ENCODE measurements at places on chromosomes 2 and 18.

GRCh38 chr2:1691366-1691765 lies 52.9 kb downstream of the PXDN start:
- DNase-seq, result no peak

GRCh38 chr2:1004398-1004797 lies 53.7 kb downstream of the SNTG2 start:
- no peak for DNase-seq

DNA sequence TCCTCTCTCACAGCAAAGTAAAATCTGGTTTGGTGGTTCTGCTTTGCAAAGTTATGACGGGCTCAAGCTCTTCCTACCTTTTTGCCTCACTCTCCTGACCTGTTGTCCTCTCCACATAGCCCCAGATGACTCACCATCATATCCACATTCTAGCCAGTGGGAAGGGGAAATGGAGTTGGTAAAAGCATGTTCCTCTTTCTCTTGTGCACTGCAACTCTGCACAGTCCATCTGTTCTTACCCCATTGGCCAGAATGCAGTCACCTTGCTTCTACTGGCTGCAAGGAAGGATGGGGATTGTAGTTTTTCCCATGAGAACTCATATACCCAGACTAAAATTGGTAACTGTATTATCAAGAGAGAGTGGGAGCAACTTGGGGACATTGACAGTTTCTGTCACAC lies 50.4 kb upstream of the SMIM21 start:
- no peak for DNase-seq

GRCh38 chr2:219045937-219046550 lies 4.7 kb upstream of the CFAP65 start:
- DNase-seq, result peak; percentile 27

GRCh38 chr2:127067620-127068350 lies 39.2 kb downstream of the BIN1 start:
- DNase-seq, result peak; percentile 85

DNA sequence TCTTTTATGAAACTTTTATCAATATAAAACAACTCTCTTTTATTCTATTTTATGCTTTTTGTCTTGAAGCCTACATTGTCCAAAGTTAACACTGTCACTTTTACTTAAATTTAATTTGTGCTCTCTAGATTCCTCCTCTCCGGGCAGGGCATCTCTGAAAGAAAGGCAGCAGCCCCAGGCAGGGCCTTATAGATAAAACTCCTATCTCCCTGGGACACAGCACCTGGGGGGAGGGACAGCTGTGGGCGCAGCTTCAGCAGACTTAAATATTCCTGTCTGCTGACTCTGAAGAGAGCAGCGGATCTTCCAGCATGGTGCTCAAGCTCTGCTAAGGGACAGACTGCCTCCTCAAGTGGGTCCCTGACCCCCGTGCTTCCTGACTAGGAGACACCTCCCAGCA lies 447.7 kb upstream of the FANCL start:
- no peak for DNase-seq

DNA sequence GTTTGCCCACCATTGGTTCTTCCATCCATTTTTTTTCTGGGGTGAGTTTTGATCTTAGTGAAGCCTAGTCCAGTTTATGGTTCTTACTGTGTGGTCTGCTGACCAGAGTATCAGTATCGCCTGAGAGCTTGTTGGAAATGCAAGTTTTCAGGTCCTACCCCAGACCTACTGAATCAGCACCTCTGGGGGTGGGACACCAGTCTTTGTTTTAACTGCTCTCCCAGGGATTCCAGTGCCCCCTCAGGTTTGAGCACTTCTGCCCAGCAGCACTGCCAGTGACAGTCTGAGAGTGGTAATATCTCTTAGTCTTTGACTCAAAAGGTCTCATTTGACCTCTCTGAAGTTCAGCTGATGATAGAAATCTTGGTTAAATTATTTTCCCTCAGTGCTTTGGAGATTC lies 269.3 kb downstream of the ALPK2 start:
- DNase-seq, result no peak

DNA sequence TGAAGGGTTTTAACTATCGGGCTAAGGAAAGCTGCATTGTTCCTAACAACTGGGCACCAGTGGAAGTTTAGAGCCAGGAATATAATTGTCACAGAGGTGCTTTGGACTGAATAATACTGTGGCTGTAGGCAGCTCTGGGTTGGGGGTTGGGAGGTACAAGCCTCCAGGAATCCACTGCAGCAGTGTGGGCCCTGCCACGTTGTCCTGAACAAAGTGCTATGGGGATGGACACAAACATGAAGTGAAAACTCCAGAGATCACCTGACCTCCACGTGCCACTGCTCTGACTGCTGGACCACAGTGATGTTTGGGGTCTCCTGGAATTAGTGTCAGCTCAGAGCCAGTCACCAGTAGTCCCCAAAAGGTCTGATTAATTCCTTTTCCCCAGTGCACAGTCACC lies 110.9 kb downstream of the BCL2 start:
- no peak for DNase-seq

GRCh38 chr18:1848716-1849115 lies 722.6 kb downstream of the METTL4 start:
- DNase-seq, result no peak

DNA sequence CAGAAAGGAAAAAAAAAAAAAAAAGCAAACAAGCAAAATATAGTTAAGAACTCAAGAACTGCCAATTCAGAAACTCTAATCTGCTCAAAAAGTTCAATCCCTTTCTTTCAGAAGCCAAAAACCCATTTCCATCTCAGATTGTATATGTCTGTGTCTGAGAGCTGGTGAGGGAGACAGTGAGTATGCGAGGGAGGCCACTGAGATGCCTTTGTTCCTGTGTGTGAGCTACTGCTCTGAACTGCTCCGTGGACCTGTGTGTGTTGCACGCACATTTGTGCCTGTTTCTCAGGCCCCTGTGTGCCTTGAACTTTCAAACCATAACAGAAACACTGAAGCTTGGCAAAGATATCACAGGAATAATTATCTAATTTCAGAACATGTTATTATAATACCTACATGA lies 2.5 kb upstream of the PKDCC start:
- no peak for DNase-seq

- DNase-seq, result no peak
Measured at GRCh38 chr2:25421289-25421688, 79.6 kb upstream of the DNMT3A start.

- DNase-seq, result no peak
Measured at GRCh38 chr2:239268549-239268948, 132.3 kb downstream of the HDAC4 start.

GRCh38 chr2:224659714-224660113 lies 56.5 kb downstream of the CCDC195 start:
- DNase-seq, result no peak

GRCh38 chr2:121033461-121033996 lies 251.5 kb downstream of the TFCP2L1 start:
- DNase-seq, result no peak

DNA sequence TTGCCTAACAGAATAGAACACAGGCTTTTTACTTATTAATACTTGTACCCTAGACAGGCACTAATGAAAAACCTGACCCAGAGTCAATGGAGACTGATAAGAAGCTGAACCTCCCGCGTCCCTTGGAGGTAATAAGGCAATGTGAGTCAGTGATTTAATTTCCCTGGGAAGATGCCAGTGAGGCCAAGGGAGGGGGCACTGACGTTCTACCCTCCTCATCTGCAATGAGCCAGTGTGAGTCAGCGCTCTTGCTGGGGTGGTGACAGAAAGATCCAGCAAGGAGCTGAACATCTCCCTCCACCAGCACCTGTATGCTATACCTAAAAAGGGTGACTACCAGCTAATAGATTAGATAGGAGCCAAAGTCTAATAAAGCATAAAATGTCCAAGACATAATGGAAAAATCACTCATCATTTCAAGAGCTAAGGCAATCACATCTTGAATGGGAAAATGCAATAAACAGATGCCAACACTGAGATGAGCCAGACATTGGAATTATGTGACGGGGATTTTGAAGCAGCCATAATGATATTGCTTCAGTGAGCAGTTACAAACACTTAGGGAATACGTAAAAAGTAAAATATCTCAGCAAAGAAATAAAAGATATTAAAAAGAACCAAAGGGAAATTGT lies 116.9 kb downstream of the TPGS2 start:
- DNase-seq, result no peak

GRCh38 chr2:43127208-43127940 lies 99.0 kb downstream of the ZFP36L2 start:
- DNase-seq, result peak; percentile 95

DNA sequence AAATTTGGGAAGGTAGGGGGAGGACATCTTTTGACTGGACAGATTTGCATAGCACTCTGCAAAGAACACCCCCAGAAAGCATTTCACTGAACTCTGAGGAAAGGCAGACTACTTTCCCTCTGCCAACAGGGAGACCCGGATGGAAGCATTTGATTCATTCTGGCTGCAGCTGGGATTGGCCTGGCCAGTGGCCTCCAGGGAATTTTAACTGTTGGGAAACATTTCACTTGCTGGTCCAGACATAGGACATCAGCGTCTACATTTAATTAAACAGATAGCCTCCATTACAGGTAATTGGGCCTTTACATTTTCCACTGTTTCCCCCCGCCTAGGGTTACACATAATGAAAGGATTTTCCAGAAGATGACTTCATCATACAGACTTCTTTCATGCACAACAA lies 92.8 kb downstream of the MARCHF4 start:
- DNase-seq, result no peak

GRCh38 chr18:49858309-49859020 lies 45.1 kb upstream of the ACAA2 start:
- DNase-seq, result peak; percentile 70

- no peak for DNase-seq
Measured at GRCh38 chr2:238929242-238930081, 81.6 kb downstream of the TWIST2 start.

- no peak for DNase-seq
Measured at GRCh38 chr18:63063171-63063570, 256.4 kb downstream of the BCL2 start.

DNA sequence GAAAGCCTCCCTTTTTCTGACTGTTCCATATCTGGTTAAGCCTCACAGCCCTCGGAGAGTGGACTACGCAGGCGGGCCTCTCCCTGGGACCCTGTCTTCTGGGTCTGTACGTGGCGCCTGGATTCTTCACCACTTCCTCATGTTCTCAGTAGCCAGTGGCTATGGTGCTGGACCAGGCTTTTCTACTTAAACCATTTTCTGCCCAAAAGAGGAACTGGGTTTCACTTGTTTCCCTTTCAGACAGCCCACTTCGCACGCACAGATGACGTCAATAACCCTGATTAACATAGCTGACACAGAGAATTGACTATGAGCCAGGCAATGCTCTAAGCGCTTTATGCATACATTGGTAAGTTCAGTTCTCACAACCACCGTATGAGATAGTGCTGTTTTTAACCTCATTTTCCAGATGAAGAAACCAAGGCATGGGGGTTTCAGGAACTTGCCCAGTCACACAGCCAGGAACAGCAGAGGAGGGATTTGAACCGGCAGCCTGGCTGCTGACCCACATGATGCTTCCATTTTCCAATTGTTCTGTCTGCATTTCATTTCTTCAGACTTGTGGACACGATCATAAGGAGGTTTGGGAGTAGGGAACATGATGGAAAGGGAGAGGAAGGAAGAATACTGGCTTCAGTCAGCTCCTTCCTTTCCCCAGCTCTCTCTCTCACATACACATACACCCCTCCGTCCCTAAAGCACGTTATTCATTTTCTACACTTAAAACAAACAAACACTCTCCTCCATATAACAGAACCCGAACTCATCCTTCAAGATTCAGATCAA lies 41.7 kb downstream of the MYOM1 start:
- DNase-seq, result peak; percentile 3

- DNase-seq, result no peak
Measured at GRCh38 chr18:58254873-58255511, 211.0 kb downstream of the NEDD4L start.

DNA sequence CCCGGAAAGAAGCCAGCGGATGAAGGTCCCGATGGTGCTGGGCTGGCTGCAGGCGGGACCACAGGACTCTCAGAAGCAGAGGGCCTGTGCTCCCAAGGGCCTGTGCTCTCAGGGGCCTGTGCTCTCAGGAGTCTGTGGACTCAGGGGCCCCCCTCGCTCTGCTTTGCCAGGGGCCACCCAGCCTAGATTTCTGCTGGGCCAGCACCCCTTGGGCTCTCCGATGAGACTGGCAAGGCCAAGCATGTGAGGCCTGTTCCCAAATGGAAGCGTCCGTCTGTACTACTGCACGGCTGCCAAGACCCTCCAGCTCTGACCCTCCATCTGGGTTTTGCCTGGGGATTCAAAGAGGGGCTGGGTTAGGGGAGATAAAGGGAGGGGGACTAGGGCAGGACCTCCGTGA lies 54.6 kb downstream of the SH3BP4 start:
- no peak for DNase-seq

- no peak for DNase-seq
Measured at GRCh38 chr2:168047091-168047690, 200.2 kb downstream of the STK39 start.

- DNase-seq, result peak; percentile 38
Measured at GRCh38 chr2:181143790-181144300, 163.4 kb downstream of the UBE2E3 start.

DNA sequence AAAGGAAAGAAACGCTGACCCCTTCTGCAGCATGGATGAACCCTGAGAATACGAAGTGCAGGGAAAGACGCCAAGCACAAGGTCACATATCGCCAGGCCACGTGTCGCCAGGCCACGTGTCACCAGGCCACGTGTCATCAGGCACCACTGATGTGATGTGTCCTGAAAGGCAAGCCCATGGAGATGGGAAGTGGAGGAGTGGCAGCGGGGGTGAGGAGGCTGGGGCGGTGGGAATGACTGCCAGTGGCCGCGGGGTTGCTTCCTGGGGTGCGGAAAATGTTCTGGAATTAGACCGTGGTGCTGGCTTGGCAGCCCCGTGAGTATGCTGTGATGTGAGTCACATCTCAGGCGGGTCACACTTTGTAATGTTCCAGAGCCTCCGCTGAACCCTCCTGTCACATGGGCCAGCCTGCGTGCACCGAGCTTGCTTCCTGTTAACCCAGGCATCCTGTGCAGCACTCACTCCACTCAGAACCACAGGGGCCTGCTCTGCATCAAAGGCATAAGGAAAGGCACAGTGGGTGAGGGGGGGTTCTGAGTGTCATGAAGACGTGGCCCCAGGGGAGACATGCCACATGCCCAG lies 39.0 kb downstream of the SLC66A2 start:
- DNase-seq, result peak; percentile 54

DNA sequence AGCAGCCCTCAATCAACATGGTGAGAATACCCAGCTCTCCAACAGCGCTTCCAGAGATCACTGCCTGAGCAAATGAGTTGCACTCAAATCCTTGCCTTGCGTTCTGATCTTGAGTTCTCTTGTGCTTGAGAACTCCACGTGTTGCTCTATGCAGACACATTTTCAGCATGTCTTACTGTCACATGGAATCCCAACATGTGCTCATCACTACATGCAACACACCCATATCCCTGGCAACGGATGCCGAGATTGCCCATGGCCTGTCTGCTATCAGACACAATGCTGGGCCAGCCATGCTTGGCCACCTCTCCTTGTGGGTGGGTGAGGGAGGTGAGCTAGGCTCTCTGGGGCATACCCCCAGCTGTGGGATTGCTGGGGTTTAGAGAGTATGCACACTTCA lies 91.9 kb upstream of the LDAH start:
- DNase-seq, result no peak

- no peak for DNase-seq
Measured at GRCh38 chr2:103383541-103383940, 621.7 kb downstream of the TMEM182 start.

Data from CD4-positive, alpha-beta T cell treated with Interleukin-17A for 4 hours (primary cell).